ENCODE measurements at places on chromosomes 11 and 22. TPM values are rescaled to one million over a fixed set of nuclear protein-coding genes. Genes with fewer than 3 reads are reported as not detected.

DNA sequence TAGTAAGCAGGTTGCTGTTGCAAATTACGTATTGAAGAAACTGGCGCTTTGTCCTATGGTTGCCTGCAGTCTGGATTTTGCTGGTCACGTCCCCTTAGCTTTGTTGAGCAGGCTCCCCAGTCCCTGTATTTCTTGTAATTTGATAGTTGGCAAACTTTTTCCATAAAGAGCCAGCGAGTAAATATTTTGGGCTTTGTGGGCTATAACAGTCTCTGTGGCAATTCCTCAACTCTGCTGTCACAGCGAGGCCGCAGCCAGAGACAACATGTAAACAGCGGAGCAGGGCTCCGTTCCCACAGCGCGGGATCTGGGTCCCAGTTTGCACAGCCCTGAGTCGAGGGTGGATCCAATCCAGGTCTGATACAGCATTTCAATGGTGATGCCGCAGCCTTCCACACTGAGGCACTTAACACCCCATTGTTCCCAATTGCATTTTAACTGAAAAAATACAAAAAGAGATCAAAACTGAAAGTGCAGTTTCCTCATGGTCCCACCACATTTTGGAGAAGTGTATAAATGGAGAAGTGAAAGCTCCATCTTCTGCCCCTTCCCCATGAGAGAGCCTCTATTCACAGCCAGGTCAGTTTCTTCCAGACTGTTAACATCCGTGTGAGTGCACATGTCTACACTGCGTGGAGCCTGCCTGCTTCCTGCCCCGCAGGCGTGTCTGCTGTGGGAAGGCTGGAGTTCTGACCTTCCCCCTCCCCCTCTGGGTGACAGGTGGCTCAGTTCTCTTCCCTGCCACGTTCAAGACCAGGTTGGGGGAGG lies 89.1 kb downstream of the RPS6KA4 start:
- DNase-seq, result no peak

DNA sequence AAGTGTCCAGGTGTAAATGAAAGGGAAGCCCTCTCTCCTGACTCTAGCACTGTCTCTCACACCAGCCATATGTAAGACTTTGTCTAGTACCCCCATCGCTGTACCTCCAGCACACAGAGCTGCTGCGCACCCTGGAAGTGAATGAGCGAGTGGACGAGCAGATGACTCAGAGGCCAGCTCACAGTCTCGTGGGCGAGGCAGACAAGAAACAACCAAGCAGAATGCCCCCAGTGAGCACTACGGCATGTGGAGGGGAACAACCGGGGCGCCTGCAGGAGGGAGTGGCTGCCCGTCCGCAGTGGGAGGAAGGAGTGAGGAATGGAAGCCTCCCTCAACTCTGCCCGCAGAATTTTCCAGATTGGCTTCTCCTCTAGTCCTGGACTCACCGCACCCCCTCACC lies 46.4 kb downstream of the MCM5 start:
- no peak for DNase-seq

GRCh38 chr22:20401376-20402014 lies 7.5 kb downstream of the ZNF74 start:
- no peak for DNase-seq

CYB5R2 gene
- total RNA-seq, result 37.1 TPM

GRCh38 chr11:59267196-59267595 lies 54.5 kb upstream of the MPEG1 start:
- no peak for DNase-seq

DNA sequence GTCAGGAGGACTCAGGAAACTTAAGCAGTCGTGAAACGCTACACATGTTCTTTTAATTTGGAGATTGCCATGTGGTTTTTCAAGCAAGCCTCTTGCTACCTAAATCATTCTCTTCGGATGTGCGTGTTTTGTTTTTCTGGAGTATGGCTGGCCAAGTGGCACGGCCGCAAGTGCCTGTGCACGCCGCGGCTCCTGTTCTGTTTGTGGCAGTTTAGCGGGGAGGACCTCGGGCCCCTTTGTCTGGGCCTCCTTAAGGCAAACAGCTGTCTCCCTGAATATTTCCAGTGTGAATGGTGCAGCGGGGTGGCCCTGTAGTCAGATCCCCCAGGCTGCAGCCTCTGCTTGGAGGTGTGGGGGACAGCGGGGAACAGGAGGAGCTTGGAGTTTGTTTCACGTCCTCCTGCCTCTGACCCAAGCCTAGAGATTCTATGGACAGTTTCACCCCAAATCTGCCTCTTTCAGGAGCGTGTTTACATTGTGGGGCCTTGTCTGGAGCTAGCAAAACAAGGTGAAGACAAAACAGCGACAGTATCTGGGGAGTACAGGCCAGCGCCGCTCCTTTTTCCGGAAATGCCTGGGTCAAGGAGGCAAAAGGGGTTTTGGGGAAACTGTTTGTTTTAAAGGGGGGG lies 1.3 kb downstream of the LRP5 start:
- DNase-seq, result peak; percentile 64

DNA sequence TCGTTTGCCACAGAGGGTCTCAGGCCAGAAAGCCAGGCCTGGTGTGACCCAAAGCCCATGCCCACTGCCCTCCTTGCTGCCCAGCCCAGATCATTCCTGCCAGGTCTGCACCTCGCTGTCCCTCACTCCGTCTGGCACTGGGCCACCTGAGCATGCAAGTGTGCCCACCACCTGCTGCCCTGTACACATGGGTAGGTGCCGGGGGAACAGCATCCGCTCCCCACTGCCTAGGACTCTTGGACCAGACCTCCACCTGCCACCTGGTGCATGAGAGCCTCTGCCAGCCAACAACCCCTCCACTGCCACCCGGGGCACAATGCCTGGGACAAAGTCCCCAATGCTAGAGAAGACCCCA lies 12.5 kb downstream of the MGAT3 start:
- no peak for DNase-seq

DNA sequence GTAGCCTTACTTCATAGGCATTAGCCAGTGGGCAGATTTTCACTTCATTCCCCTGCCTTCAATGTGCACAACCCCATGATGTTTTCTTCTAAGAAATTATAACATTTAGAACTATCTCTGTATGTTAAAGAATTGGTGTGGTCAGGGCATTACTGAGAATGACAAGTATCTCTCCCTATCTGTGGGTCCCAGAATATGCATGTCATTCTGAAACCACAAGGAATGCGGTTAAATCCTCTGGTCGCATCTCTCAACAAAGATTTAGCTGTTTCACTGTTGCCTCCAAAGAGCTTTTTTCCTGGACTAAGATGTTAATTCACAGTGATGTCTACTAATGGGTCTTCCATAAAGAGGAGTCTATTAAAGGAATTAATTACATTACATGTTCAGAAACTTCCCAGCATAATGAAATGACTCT lies 62.7 kb downstream of the LIF start:
- DNase-seq, result no peak

DNA sequence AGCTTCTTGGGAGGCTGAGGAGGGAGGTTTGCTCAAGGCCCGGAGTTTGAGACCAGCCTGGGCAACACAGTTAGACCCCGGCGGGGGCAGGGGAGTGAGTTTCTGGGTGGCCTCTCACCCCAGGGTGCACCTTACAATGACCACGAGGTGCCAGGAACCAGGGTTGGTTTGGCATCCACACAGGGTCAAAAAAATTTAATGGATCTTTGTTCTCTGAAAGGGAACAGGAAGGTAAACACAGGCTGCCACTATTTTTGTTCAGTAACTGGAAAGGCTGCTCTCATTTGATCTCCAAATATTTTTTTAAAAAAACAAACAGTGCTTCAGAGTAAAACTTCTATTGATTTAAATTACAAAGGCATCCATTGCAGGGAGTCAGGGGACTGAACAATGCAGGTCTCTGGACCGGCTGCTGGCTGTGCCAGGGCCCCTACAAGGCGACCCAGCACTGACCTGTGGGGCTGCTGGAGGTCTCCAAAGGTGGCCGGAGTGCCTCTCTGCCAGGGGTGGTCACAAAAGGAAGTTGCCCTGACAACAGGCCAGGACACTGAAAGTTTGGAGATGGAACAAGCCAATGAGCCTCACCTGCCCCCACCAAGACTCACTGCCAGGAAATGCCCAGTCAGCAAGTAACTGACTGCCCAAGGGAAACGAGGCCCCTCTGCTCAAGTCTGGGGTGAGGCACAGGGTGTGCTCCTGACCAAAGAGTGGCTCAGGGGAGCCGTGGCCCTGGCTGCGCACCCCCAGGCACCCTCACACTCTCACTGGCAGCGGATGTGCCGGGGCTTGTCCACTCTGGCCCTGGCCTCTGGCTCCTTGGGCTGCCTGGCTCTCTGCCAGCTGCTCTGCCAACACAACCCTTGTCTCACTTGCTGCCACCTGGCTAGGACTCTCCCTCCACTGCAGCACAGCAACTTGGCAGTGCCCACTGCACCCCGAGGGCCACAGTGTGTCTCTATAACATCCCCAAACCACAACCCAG lies 51.8 kb downstream of the ARFGAP3 start:
- DNase-seq, result peak; percentile 34

DNA sequence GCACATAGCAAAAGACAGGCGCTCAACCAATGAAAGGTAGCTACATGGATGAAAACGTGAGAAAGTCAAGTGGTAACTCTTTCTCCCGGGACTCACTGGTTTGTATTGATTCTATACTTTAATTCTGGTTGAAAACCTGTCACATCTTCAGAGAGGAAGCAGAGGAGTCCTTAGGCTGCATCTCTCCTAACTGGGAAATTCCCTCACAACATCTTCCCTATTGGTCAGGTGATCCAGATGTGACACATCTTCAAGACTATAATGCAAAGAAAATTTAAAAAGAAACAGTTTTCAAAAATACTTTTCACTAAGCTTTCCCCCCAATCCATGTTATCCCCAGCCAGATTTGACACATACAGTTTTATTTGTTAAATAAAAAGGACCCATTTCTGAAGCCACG lies 62.7 kb upstream of the RCN1 start:
- DNase-seq, result no peak

NELL1 gene
- 0.15 TPM for total RNA-seq

DNA sequence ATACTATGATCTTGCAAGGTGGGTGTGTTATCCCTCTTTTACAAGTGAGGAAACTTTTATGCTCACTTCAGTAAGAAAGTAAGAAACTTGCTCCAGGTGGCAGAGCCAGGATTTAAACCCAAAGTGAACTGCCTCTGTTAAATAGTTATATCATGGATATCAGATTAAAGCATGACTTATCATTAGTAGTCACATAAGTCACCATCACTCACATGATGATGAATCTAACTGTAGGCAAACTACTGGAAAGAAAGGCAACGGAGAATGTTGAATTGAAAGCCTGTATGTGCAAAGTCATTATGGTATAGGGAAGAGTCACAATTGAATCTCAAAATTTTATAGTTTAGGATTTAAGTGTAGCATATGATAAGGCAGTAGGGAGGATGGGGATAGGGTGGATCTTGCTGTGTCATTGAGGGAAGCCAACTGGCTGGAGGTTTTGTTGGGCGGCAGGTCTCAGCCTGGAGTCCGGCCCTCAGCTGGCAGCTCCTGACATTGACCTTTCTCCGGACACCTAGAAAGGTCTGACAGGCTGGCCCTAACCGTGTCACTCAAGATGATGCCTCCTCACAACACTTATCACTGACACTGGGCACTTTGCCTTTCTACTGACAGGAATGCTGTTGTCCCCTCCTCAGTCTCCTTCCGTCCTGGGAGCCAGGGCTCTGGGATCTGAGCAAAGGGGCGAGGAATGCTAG lies 98.3 kb downstream of the EMSY start:
- no peak for DNase-seq

ST3GAL4 gene
- total RNA-seq, result 13.0 TPM

- DNase-seq, result no peak
Measured at GRCh38 chr11:86726118-86726753, 53.8 kb upstream of the ME3 start.

UBQLN3 gene
- 0.37 TPM for total RNA-seq

TRIM51 gene
- total RNA-seq, result not detected
